ENCODE measurements at places on chromosomes 16 and 17.

- DNase-seq: no peak
Measured at GRCh38 chr16:9365370-9365728, 273.9 kb downstream of the HAPSTR1 start.

- peak; percentile 31 for DNase-seq
Measured at GRCh38 chr17:7220593-7221277, 997 bp downstream of the ACADVL start.

DNA sequence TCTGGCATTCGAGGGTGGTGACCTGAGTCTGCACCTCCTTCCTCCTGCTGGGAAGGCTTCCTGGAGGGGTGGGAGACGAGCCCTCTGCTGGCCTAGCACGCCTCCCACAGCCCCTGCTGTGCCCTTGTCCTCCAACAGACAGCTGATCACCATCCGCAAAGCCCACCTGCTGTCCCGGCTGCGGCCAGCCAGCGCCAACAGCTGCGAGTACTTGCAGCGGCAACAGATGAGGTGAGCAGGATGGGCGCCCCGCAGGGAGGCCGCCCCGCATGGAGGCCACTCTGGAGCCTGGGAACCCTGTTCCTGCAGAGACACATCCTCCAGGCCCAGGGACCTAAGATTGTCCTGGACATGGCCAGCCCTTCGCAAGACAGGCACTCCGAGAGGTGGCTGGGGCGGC, 21.6 kb downstream of the UBALD1 start:
- DNase-seq: no peak

DNA sequence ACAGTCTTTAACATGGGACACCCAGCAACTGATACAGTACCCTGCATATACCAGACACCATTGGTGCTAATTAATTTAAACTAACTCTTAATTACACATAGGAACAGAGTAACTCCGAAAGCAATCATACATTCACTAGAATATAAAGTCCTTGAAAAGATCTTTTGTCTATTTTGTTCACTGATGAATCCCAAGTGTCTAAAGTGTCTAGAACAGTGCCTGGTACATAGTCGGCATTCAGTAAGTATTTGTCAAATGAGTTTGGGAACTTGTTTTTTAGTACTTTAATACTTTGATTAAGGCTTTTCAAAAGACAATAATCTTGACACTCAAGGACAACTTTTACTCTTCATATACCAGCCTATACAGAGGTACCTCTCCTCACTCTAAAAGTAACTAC, 13.8 kb downstream of the YWHAE start:
- no peak for DNase-seq

GRCh38 chr16:64181271-64181925, 940.5 kb downstream of the CDH11 start:
- no peak for DNase-seq

GRCh38 chr16:15523092-15523541, 88.7 kb downstream of the BMERB1 start:
- peak; percentile 2 for DNase-seq

GRCh38 chr17:72413077-72414031, 292.5 kb downstream of the SOX9 start:
- no peak for DNase-seq

GRCh38 chr17:16464303-16465051, 27.5 kb downstream of the LRRC75A start:
- DNase-seq: no peak

DNA sequence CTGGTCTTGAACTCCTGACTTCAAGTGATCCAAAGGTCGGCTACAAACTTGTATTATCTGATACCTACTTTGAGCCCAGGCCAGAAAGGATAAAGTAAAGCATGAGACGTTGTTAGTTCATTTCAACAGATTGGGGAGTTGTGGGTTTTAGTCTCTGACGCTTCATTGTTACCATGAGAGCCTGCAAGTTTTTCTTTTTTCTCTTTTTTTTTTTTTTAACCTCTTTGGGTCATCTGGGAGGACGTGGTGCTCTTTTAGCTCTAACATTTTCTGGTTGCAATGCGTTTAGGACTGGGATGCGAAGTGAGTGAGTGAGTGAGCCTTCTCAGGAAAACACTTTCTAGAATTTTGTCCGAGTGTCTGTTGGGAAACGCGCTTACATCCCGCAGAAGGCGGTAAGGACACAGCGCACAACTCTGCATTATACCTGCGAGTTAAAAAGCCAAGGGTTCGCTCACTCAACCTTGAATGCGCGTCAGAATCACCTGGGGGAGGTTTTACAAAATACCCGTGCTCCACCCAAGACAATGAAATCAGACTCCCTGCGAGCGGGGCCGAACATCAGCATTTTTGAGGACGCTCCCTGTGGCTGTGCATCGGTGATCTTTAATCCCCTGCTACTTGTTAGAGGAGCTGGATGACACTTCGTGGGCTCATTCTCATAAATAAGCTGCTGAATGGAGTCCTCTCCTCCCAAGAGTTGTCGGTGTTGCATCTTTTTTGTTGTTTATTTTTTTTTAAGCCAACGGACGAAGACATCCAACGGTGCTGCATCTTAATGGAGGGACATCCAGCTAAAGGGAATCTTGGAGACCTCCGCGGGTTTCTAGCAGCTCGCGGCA, 629 bp upstream of the RNF135 start:
- peak; percentile 68 for DNase-seq

DNA sequence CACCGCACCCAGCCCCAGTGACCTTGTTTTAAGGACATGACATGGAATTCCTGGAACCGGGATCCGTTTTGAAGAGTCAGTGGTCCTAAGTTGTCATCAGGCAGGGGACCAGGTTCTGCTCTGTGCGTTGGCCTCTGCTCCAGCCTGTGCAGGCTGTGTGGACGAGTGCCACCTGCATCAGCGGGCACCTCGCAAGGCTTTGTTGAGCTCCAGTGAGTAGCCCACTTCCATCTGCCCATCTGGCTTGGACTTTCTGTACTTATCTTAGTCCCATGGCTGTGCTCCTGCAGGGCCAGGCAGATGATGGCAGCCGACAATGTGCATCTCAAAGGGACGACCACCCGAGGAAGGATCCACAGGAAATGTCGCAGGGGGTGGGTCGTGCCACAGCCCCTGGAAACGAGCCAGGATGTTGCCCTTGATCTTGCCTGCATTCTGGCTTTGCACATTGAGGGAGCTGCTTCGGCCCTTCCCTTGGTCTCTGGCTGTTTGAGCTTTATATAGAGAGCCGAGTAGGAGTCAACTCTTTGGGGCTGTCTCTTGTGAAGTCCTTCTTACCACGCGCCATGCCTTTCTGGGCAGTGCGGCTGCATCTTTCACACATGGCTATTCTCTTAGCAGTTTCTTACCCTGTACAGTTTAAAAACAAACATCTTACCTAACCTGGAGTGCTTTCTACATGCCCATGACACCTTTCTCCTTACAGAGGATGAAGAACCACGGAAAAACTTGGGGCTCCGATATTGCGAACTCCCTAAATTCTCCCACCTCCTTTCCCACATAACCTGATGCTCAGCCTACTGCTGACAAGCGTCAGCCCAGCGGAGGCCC, 18.3 kb downstream of the KIAA0513 start:
- no peak for DNase-seq

GRCh38 chr16:88983771-88984687, 7.0 kb upstream of the CBFA2T3 start:
- DNase-seq: no peak

GRCh38 chr16:89863741-89864526, 9.5 kb upstream of the TCF25 start:
- DNase-seq: peak; percentile 65

- DNase-seq: no peak
Measured at GRCh38 chr16:11190588-11191560, 65.1 kb downstream of the SOCS1 start.

DNA sequence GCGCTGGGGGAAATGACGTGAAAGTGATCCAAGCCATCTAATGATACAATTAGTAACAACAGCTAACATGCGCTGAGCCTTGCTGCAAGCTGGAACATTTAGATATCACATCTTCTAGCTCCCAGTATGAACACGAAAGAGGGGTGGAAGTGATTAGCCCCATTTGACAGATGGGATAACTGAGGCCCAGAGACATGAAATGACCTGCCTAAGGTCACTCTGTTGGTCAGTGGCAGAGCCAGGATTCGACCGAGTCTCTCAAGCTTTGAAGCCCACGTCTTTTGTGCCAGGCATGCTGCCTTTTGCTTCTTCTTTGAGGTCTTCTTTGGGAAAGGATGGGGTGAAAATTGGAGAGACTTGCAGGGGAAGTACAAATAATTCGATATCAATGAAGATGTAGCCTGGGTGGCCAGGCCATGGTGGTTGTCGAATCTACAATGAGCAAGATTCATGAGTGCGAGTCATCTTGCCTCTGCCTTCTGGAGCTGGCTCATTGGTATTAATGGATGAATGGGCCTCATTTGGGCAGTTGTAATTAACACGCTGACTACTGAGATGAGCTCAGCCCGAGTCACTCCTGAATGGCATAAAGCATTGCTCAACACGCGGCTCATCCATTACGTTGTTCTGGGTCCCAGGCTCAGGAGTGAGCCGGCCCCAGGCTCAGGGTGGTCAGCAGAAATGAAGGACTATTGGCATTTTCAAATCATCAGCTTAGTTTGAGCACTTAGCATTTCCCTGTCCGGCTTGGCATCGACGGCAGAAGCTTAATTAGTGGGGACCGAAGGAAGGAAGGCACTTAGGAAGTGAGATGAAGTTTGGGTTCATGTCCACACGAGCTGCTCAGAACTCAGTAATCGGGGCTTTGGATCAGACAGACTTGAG, 28.0 kb upstream of the GPRC5B start:
- DNase-seq: no peak

GRCh38 chr17:32854207-32854606, 22.7 kb downstream of the MYO1D start:
- no peak for DNase-seq

- DNase-seq: no peak
Measured at GRCh38 chr16:24855678-24856077, 9.9 kb downstream of the SLC5A11 start.

- no peak for DNase-seq
Measured at GRCh38 chr17:49260817-49261291, 30.3 kb upstream of the PHOSPHO1 start.

DNA sequence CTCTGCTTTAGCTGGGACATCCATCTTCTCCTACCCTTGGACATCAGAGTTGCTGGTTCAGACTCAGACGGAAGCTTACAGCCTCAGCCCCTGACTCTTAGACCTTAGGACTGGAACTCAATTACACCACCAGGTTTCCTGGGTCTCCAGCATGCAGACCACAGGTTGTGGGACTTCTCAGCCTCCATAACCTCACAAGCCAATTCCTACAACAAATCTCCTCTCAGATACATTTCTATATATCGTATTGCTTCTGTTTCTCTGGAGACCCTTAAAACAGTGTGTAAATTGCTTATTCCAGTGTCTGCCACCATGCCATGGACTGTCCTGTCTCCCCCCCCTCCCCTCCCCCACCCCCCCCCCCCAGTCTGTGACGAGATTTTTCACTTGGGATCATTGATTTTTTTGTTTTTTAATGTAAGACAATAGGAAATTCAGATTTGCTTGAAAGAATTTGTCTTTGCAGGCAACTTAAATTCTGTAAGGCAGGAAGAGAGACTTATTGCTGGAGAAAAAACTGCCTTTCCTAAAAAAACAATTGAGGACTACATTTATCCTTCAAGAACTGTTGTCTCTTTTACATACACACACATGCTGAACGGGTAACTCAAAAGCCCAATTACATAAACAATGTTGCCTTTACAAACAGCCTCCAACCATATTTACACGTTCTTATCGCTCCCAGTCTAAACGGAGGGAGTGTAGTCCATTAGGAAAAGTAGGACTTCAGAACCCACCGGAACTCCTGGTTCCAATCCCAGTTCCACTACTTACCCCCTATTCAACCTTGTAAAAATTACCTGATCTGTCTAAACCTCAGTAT, 39.9 kb downstream of the TEKT5 start:
- DNase-seq: no peak

DNA sequence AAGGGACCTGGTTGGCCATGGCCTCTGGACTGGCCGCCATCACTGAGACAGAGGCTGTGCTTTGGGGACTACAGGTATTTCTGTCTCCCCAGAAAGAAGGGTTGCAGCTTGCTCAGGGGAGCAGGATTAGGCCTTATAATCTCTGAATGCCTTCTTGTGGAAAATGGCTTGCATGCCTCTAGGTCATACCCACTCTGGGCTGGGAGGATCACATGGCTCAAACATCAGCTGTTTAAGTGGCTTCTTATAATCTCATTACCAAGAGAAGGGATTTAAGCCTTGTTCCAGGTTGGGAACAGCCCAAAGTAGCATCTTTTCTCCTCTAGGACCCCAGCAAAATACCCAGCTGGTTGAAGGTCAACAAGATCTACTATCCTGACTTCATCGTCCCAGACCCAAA, 19.1 kb downstream of the LIG3 start:
- no peak for DNase-seq

DNA sequence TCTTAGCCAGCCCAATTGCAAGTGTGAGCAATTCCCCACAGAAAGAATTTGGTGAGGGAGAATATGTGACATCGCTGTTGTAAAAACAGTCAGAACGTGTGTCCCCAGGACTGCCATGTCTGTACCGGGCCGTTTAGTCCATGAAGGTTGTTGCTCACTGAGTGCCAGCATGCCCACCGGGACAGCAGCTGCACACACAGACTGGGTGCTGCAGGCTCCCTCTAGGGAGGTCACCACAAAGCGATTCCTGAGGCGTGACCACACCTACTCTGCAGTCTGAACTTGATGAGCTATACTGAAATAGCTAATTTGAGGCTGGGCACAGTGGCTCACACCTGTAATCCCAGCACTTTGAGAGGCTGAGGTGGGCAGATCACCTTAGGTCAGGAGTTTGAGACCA, 44.1 kb upstream of the ADORA2B start:
- no peak for DNase-seq

GRCh38 chr17:37833237-37833859, 88.5 kb upstream of the HNF1B start:
- no peak for DNase-seq

DNA sequence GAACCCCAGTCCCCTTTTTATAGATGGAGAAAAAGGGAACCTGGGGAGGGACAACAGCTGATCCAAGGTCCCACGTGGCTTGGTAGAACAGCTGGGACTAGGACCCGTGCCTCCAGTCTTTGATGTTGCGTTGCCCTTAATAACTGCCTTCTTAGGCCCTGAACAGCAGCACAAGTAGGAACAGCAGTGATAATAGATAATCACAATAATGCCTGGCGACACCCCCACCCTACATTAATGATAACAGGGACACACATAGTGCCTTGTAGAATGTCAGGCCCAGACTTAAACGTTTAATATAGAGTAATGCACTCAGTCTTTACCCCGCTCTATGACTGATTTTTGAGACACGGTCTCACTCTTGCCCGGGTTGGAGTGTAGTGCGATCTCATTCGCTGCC, 96.4 kb downstream of the ABCC6 start:
- DNase-seq: no peak

DNA sequence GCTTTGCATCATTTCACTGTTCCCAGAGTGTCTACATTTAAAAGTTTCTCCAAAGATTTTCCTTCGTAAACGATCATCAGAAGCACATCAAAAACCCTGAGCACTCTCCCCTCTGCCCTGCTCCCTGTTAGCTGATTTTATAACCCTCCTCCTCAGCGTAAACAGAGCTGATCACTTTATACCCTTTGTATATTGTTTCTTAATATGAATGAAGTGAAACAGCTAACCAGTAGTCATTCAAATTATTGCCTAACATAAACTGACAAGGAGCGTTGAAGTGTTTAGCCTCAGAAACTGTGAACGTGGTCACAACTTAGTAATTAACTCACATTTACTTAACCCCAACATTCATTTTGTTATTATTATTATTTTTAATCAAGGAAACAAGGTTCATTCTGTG, 160.0 kb upstream of the FOXF1 start:
- no peak for DNase-seq
